Frontal cortex (tissue), 4 donors: ENCODE measurements at places on chromosomes 16 and 17.
A peak's percentile ranks its signal among the peaks of the same experiment; 100 is the strongest.

DNA sequence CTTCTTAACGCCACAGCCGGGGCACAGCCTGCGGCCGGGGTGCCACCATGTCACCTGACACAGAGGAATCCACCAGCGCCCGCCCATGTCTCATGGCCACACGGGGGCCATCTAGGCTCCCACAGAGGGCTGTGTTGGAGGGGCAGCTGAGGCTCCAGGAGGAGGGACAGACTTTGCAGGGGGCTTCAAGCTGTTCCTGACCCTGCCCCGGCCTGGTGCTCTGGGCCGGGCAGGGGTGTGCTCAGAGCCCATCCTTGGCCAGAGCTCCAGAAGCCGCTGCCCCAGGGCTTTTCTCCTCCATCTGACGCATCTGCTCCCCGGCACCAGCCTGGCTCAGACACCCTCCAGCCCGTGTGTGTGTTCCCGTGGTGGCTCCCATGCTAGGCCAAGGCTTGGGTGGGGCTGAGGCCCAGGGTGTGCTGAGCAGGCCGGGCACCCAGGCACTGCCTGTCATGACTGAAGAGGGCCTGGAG lies 7.8 kb upstream of the SLC38A10 start:
- no peak for DNase-seq

DNA sequence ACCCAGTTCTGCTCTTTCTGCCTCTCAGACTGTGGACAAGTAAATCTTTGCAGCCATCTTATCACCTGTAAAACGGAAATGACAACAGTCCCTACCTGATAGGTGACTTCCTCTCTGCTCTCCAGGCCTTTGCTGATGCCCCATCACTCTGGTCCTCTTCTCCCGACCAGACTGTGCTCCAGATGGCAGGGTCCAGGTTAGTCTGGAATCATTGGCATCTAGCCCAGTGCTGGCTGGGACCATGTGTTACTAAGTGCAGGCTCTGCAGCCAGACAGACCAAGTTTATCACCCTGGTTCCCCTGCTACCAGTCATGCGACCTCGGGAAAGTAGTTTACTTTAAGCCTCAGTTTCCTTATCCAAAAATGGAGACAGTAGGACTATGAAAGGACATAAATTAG lies 1.8 kb upstream of the NUBP1 start:
- no peak for DNase-seq

DNA sequence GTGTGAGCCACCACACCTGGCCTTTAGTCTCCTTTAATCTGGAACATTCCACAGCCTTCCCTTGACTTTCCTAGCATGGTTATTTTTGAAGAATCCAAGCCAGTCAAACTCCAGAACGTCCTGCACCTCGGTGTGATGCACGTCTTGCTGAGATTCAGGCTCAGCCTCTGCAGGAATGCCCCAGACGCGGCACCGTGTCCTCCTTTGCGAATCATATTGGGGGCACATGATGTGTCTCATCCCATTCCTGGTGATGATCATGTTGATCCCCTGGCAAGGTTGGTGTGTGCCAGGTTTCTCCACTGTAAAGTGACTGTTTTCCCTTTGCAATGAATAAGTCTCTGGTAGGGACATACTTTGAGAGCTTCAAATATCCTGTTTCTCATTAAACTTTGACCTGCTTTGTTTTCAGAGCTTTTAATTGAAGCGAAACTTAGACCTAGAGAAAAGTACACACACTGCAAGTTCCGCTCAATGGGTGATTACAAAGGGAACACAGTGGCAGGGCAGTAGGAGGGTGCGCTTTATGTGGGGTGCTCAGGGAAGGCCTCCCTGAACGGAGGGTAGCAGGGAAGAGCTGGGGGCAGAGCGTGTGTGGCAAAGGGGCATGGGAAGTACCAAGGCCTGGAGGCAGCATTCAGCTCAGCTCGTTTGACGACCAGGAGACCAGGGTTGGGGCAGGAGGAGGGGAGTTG lies 9.6 kb upstream of the ATP2C2 start:
- DNase-seq, result no peak

DNA sequence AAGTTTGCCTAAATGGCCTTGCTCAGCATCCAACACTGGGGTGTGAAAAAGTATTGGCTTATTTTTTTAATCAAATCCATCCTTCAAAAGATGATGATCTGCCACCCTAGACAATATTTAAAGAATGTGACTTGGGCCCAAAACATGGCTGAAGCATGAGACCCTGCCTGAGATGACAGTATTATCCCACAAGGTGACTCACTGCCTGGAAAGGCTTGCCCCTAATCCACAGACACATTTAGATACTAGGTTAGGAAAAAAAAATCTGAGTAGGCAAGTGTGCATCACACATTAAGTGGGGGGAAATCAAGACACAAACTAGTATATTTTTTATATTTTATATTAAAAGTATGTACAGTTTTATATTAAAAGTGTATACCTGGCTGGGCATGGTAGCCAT lies 38.4 kb downstream of the TOM1L2 start:
- DNase-seq, result no peak

DNA sequence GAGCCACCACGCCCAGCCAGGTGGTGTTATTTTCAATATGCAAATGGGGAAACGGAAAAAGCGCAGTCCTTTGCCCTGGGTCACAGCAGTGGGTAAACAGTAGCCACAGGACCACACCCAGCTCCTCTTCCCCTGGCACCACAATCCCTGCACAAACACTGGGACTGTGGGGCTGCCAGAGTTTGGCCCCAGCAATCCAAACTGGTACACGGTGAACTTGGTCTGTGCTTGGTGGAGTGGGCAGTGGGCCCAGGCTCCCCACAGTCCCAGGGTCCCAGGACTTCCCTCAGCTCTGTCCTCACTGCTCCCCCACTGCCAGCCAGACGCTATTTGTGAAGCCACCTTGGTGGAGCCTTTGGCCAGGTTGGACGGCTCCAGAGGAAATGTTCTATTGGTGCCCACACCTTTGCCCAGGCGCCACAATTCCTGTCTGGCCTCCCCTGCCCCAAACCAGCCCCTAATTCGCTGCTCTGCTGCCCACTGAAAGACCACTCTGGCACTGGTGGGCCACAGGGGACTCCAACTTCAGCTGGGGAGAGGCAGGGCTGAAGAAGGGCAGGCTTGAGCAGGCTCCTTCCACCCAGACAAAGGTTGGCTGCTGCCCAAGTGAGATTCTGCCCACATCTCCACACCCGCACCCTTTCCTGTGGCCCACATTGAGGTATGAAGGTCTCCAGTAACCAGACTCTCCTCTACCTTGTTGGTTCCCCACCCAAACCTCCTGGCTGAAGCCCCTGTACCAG lies 2.1 kb downstream of the CHAD start:
- DNase-seq, result no peak

DNA sequence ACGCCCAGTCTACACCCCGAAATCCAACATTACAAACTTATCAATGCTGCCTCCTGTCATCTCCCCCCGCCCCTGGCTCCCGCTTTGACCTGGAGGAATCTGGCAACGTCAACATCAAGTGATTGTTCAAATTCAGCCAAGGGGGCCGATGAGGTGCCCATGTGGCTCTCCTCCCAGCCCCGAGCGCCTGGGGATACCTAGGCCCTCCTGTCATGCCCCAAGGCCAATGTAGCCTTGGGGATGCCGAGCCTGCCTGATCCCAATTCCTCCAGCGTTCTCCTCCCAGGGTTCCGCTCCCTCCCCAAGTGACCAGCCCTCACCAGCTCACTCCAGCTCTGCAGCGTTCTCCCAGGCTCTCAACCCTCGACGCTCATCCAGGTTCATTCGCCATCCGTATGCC lies 59.4 kb downstream of the NXN start:
- DNase-seq, result no peak

DNA sequence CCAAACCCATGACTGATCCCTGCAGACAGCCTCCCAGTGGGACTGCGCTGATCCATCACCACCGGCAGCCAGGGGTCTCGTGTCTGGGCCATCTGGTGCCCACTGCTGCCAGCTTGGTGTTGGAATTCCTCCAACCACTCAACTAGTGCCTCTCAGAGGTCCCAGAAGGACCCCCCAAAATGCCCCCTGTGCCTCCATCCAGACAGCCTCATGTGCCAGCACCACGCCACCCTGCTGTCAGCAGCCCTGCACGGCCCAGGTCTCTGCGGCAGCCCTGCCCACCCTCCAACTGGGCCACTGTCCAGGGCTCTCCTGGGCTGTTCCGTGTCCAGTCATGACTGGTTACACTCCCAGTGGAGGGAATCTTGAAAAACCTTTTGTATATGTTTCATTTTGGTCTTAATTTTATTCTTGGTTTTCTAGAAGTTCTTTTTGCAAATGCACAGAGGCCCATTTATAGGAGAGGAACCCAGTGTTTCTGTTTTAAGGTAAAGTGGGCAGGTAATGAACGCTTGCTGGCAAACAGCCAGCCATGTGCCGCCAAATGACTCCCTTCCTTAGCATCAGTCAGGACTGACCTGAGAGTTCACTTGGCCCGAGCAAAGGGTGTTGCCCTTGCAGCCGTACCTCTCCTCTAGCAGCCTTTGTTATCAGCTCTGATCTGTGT lies 34.6 kb downstream of the GRIN2C start:
- no peak for DNase-seq

GRCh38 chr16:66717112-66717675 lies 20.7 kb upstream of the CMTM4 start:
- DNase-seq, result peak; percentile 51

- no peak for DNase-seq
Measured at GRCh38 chr16:10897134-10897533, 20.1 kb downstream of the CIITA start.

DNA sequence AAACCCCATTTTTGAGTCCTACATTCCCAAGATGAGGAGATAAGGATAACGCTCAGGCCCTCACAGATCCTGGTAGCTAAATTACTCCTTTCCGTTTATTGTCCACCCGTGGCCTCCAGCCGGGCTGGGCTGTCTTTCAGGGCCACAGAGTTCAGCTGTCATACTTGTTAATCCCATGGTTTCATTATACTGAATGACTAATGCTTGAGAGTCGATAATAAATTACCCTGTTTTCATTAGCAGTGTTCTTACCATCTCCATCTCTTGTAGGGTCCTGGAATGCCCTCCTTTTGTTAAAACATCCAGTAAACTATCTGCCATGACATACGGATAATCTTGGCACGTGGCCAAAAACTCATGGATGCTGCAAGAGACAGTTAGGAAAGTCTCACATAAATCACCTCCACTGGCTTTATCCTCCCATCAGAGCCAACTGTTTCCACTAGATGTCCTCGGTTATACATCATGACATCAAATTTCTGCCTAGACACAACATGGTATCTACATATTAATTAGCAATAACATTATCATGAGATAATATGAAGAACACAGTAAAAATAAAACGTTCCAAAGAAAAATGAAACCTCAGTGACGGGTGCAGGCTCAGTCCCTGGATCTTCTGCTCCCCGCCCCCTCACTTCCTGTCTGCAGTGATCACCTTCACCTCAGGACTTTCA lies 45.3 kb downstream of the BRD7 start:
- DNase-seq, result no peak

DNA sequence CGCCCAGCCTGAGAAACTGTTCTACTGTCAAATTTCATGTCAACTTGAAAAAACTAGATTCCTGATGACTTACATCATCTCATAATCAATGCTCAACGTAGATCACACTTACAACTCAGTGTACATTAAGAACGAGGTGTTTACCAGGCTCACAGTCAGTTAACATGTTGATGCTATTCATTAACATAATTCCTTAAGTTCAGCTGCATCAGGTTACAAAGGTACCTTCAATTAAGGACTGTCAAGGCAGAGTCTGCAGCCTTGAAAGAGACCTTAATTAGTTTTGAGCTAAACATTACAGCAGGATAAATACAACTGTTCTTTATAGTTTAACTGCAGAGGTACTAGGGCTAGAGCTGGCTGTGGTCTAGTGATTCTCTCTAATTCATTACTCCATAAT lies 1.9 kb downstream of the GNA13 start:
- no peak for DNase-seq
